ENCODE measurements at places on chromosomes 7 and 10.

GRCh38 chr7:55191161-55191925, 172.5 kb downstream of the EGFR start:
- no peak for DNase-seq

DNA sequence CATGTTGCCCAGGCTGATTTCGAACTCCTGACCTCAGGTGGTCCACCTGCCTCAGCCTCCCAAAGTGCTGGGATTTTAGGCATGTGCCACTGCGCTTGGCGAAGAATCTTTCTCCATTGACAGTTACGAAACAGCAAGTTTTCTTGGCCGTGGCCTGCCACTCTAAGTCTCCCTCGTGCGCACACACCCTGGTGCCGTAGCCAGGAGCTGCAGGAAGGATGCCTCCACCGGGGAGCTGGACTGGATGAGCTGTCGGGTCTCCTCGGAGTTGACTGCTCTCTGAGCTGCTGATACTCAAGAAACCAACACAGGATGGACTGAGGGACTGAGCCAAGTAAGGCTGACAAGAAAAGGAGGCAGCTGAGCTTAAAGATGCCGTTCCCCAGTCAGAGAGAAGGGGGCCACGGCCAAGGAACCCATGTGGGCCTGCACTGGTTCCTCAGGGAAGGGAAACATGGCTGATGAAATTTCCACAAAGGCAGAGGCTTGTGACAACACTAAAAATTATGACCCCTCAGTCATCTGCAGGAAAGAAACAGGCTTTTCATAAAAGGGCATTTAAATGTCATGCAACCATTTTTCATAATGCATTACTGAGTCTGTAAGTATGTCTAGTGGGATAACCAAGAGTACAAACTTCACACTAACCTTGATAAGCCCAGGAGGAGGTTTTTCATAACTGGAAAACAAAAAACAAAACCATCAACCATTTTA, 27.7 kb upstream of the FKBP9 start:
- DNase-seq, result no peak

DNA sequence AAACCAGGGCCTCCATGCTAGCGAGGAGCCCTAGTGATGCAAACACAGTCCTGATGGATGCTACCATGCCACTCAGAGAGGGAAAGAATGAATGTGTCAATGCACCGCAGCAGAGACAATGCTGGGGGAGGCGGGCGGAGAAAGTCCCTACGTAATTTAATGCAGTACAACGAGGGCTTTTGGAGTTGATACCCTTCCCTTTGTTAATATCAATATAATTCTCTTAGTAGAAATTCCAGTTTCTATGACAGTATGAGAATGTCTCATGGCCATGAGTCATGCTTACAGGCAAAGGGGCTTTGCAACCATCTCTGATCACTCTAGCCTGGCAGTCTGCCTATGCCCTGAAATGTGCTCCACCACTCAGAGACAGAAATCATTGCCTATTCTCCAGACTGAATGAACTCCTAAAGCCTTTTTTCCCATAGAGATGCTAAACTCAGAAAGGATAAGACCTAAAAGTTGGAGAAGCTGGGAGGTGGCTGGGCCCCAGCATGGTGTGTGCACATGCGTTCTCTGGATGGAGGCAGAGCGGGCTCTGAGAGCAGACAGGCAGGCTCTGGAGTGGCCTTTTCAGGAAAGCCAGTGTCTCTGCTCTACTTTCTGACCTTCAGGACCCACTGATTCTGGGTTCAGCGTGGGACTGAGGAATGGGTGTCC, 20.3 kb upstream of the GIMAP2 start:
- no peak for DNase-seq

GRCh38 chr10:35135861-35136260, 9.2 kb downstream of the CREM start:
- no peak for DNase-seq

DNA sequence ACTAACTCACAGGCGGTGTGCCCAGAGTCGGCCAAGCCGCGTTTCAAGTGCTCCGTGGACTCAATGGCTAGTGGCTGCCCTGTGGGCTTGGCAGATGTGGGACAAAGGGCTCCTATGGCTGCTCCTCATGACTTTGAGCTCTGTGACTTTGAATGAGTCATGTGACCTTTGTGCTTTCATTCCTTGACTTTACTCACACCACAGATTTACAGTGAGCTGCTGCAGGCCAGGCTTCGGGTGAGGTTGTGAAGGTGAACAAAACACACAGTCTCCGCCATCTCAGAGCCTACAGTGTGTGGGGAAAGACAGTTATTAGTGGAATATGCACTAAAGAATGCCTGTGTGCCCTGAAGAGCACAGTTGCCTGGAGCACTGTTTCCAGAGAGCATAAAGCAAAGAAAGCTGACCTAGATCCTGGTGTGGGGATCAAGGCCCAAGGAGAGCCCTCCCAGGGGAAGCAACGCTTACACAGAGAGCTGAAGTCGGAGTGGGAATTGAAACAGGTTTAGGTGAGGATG, 29.7 kb upstream of the PLEKHA1 start:
- DNase-seq, result no peak

- peak; percentile 4 for DNase-seq
These were observed 2.5 kb downstream of the CHRM2 start for GRCh38 chr7:136870866-136871487.

DNA sequence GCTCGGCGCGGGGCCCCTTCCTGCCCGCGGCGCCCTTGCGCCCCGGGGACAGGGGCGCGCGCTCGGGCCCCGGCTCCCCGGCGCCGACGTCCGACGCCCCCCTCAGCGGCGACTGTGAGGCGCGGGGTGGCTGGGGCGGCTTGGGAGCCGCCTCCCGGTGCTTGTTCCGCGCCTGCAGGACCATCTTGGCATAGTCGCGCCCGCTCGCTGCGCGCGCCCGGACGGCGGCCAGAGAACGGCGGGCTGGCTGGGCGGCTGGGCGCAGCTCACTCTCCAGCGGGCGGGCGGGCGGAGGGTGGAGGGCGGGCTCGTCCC, at the start of gene DPY19L1:
Gene DPY19L1 (minus strand): TSS at position 275 of the 315 bp plus-strand sequence. CDS start 91 bp downstream, at position 184.
- DNase-seq, result no peak

- no peak for DNase-seq
These were observed 14.3 kb downstream of the GRK5 start for GRCh38 chr10:119221666-119222065.

- no peak for DNase-seq
These were observed 52.0 kb downstream of the SIRT1 start for GRCh38 chr10:67936416-67936815.

- DNase-seq, result no peak
These were observed 280.9 kb upstream of the IGFBP3 start for GRCh38 chr7:46201961-46202360.

GRCh38 chr7:138668229-138668596, 32.9 kb downstream of the SVOPL start:
- no peak for DNase-seq

- no peak for DNase-seq
These were observed 918.9 kb downstream of the GRID1 start for GRCh38 chr10:85447690-85448089.

DNA sequence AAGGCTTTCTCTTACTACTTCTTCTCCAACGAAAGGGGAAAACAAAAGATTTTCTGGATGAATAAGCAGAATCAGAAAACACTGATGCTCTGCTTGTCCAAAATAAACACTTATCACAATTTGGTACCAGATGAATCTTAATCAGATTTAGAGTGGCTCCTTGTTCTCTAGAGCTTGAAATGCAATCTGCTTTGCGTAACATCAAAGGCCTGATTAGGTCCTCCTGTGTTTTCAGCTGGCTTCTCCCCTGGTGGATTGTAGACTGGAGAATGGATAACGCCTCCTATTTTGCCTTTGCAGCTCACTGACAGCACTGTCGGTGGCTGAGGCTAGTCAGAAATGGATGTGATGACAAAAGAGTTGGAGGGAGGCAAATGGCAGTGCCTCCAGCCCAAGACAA, 91.2 kb downstream of the FAM13C start:
- no peak for DNase-seq

DNA sequence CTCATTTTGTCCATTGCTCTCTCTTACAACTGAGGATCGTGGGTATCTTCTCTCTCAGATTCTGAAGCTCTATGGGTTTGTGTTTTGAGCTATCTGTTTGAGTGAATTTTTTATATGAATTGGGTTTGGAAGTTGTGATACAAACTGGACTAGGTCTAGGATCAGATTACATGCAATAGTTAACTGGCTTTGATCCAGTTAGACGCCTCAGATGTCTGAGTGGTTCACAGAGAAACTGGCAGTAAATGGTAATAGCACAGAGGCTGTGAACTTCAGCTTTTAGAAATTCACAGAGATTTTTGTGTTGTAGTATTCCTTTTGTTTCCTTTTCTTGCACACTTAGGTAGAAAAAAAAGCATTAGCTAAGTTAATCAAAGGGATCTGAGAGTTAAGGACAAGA, 12.7 kb upstream of the DNMBP start:
- DNase-seq, result no peak

DNA sequence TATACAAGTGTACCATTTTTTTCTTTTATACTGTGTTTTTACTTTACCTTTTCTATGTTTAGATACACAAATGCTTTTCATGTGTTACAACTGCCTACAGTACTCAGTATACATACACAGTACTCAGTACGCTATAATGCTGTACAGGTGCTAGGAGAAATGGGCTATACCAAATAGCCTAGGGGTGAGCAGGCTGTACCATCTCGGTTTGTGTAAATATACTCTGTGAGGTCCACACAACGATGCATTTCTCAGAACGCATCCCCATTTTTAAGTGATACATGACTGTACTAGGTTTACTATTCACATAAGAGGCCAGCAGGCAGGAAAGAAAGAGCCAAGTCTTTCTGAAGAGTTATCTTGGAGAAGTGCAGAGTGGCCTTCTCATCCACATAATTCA, 426.4 kb upstream of the MTPN start:
- DNase-seq, result no peak

- no peak for DNase-seq
These were observed 859.2 kb downstream of the GATA3 start for GRCh38 chr10:8913720-8914119.

DNA sequence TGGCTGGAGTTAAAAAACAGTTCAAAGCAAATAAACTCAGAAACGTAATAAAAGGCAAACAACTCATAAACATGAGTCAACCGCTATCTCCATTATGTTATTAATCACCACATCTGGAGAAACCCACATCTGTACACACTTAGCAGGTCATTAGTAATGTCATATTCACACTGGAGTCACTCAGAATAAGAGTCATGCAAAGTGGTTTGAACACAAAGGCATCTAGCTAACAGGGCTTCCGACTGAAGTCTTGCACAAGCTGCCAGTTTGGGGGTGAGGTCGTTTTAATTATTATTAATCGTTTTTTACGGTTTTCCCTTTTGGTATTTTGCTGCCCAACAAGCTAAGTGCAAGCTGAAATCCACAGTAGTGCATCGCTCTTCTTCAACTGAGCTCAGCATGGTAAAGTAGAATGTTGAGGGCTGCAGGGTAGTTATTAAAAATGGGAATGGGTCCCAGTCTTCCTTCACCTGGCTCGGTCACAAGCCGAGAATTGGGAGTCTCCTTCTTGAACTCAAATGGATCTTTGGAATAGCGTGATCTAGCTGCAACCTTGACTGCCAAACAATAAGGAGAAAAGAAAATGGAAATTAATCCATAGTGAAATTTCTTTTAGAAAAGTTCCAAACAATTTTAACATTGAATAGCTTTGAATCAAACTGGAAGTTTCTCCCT, 663.5 kb downstream of the KCNMA1 start:
- DNase-seq, result no peak

DNA sequence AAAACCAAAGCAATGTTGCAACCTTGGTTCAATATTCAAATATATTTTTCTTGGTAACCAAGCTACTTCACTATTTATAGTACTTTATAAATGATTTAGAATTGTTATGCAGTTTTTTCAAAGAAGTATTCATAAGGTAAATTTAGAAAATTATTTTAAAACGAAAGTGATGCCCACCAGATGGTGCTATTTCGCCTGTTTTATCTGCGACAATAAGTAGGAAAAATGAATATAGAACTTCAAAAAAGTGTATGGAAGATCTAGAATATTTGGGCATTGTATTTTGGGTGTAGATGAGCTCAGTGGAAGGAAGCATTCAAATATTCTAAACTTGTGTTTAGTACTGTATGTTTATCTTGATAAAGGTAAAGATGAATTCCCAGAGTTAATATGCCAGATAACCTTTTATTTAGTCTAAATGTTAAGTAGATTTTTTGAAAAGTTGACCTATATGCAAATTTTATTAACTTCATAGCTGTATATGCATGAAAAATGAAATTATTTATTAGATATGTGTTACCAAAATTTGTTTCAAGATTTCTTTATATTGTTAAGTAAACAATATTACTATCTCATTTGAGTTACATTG, 93.2 kb downstream of the ADK start:
- DNase-seq, result peak; percentile 51

- no peak for DNase-seq
These were observed 254.3 kb downstream of the ELFN1 start for GRCh38 chr7:1924258-1924817.

DNA sequence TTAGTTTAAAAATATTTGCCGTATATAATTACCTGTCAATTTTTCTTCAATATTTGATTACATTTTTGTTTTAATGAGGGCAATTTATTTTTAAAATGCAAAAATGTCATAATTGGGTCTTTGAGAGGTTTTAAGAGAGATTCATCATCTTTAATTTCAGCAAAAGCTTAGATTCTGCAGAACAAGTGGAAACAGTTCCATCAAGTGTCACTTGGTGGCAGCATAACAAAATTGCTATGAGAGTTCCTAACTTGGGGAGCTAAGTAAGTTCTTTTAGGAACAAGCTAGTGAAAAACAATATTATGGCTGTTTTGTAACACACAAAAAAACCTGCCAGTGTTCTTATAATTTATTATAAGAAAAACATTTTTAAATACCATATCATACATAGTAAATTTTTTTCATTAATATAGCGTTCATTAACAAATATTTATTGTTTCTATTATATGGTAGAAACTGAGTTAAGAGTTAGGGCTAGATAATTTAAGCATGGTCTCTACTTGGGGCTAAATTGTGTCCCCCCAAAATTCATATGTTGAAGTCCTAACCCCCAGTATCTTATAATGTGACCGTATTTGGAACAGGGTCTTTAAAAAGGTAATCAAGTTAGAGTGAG, 155.2 kb downstream of the MAGI2 start:
- DNase-seq, result peak; percentile 9

- DNase-seq, result no peak
These were observed 4.3 kb upstream of the PCBD1 start for GRCh38 chr10:70892631-70893030.

DNA sequence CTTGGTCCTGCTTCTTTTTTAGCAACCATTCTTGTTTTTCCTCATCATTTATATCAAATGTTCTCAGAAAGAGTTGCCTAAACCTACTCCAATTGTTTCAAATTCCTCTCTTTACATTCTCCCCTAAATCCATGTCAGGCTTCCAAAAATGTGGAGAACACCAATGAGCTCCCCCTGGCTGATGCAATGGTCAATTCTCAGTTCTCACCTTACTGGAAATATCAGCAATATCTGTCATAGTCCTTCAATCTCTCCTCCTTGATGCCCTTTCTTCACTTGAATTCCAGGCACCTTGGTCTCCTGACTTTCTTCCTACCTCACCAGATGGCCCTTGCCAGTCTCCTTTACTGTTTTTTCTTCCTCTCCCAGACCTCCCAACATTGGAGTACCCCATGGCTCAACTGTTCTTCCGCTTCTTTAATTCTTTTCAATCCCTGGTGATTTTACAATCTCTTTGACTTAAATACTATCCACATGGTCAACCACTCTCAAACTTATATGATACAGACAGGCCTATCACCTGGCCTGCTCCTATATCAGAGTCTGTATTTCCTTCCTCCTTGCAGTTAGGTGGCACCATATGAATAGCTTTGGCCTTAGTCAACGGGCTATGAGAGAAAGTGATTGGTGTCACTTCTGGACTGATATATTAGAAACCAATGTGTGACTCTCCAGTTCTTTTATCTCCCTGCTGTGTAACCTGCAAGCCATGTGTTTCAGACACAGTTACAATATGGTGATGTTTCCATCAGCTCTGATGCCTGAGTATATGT, 47.4 kb upstream of the CAV2 start:
- DNase-seq, result no peak

Measured in NCI-H146 (cell line).